NCI-H446 treated with DMSO at 0.1 percent for 48 hours (cell line): ENCODE measurements at places on chromosomes 1 and 21.
A peak's percentile ranks its signal among the peaks of the same experiment; 100 is the strongest.

DNA sequence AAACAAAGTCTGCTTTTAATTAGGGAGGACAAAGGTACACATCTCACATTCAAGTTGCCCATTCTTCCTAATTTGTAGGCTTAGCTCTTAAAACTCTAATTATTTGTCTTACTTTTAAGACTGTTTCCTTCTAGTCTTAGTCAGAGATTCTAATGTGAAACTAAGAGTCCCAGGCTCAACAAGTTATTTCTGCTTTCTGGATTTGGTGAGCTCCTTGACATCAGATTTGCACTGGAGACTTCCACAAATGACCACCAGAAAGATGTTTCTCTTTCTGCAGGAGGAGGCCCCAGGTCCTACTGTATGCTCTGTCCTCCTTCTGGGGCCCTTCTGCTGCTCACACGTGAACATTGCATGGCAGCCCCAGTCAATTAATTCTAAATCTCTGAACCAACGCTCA, 194.2 kb upstream of the JUN start:
- DNase-seq: no peak

DNA sequence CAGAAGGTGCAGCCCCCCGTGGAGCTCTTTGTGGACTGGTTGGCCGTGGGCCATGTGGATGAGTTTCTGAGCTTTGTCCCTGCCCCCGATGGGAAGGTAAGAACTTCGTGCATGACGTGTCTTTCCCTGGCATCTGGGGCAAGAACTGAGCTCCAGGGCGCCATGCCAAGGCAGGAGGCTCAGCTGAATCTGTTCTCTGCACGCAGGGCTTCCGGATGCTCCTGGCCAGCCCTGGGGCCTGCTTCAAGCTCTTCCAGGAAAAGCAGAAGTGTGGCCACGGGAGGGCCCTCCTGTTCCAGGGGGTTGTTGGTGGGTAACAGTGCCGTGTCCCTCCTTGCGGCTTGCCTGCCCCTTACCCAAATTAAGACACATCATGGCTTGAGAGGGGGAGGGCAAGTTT, 27.7 kb downstream of the PADI3 start:
- DNase-seq: peak; percentile 26

DNA sequence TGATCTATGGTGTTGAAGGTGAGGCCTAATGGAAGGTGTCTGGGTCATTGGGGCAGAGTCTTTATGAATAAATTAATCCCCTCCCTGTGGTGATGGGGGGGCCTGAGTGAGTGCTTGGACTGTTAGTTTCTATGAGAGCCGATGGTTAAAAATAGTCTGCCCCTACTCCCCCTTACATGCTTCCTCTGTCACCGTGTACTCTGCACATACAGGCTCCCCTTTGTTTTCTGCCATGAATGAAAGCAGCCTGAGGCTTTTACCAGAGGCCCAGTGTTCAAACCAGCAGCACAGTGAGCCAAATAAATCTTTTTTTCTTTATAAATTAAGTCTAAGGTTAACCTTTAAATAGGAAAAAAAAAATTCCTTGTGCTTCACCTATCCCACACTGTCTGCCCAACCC, 657.0 kb downstream of the AMY1C start:
- no peak for DNase-seq

- DNase-seq: no peak
Observed at GRCh38 chr21:32532636-32533035, 52.7 kb downstream of the TCP10L start.

- DNase-seq: no peak
Observed at GRCh38 chr1:170407138-170407537, 124.8 kb upstream of the GORAB start.

DNA sequence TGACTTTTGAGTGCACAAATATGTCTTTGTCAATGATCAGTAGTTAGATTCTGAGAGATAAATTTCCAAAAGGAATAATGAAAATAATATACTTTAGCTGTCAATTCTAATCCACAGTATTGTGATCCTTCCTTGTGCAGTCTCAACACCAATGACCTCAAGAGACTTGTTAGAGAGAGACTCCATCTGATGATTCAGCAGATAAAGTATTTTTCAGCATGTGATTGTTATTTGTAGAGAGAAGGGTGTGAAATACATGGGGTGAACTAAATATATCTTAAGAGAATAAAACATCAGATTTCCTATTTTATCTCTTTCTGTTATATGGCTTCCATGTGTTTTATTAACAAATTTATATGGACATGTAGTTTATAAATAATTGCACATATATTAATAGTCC, 5.9 kb upstream of the ZNF124 start:
- no peak for DNase-seq

DNA sequence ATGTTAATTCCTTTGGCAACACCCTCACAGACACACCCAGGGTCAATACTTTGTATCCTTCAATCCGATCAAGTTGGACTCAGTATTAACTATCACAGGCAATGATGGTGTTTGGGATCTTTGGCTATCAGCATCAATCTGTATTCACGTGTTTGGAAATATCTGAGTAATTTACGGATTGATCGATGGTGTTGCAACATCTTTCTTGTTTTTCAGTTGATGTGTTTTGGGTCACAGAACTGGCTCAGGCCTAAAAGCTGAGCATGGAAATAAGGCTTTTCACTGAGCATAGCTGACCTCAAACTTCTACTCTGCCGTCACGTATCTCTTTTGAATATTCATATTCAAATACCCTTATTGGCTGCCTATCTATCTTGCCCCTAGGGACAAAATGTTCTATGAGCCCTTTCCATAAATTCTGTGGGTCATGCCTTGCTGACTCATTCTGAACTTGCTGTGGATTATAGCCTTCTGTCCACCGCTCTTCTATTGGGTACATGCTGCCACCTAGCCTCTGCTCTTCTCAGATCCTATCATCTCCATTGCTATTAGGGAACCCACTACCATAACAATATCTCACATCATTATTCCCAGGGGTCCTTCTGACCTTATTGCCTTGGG, 156.0 kb downstream of the PDE4B start:
- peak; percentile 59 for DNase-seq

- DNase-seq: no peak
Observed at GRCh38 chr1:53328541-53329499, 950 bp upstream of the LRP8 start.

GRCh38 chr1:90220941-90221693, 226.2 kb downstream of the ZNF326 start:
- DNase-seq: no peak

DNA sequence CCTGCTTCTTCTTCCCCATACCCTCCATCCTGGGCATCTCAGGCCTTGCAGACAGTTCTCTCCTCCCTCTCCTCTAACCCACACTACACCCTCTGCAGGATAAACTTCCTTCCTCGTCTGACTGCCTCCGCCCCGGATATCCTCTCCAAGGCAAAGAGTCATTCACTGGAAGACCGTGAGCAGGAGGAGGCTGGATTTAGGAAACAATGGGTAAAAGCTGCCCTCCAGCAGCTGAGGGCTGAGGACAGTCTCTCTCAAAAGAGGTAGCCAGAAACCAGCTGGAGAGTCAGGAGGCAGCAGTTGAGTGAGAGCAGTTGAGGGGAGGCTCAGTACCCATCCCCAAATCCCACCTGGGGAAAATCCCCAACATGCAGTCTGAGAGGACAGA, 1.4 kb downstream of the CSRP1 start:
- DNase-seq: no peak

DNA sequence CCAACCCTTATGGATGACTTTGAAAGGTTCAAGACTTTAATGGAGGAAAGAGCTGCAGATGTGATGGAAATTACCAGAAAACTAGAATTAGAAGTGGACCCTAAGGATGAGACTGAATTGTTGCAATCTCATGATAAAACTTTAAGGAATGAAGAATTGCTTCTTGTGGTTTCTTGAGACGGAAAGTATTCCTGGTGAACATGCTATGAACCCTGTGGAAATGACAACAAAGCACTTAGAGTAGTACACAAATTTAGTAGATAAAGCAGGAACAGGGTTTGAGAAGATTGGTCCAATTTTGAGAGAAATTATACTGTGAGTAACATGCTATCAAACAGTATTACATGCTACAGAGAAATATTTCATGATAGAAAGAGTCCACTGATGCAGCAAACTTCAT, 215.4 kb downstream of the OMA1 start:
- DNase-seq: no peak

- peak; percentile 88 for DNase-seq
Observed at GRCh38 chr1:182616130-182617013, 12.2 kb upstream of the RGS16 start.

GRCh38 chr21:20883408-20883800, 114.8 kb upstream of the NCAM2 start:
- DNase-seq: no peak

DNA sequence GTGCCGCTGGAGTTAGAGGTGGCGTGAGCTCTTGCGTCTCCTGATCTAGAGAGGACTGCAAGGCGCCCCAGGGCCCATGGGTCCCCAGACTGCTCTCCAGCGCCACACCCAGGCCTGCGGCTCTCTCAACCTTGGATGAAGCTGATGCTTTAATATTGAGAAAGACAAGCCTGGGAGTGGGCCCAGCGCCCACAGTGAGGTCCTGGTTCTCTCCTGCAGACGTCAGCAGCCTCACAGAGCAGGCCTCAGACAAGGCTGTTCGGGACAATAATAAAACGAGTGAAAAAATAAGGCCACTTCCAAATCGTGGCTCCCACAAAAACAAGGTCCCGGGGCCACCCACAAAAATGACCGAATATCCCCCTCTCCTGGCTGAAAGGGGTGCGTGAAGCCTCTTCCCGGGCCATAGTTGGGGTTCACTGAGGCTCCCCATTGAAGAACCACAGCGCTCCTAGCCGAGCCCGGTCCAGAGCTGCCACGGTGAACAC, 6.0 kb upstream of the DNMT3L start:
- DNase-seq: no peak

- DNase-seq: no peak
Observed at GRCh38 chr21:29638761-29639327, 301.0 kb downstream of the GRIK1 start.

DNA sequence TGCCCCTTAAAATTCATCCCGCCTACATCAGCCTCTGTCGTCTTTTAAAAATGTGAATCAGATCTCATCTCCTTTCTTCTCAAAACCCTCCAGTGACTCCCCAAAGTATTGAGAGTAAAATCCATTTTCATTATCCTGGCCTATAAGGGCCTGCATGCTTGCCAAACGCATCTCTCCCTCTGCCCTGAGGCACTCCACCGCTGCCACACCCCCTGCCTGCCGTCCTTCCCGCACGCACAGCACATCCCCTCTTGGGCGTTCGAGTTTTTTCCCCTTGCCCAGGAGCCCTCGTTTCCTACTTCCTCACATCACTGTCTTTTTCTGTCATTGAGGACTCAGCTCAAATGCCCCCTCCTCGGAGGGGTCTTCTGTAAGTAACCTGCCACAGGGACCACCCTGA, 53.3 kb upstream of the MTR start:
- no peak for DNase-seq
